CD4-positive, CD25-positive, alpha-beta regulatory T cell (primary cell): ENCODE measurements at places on chromosomes 3 and 15.

DNA sequence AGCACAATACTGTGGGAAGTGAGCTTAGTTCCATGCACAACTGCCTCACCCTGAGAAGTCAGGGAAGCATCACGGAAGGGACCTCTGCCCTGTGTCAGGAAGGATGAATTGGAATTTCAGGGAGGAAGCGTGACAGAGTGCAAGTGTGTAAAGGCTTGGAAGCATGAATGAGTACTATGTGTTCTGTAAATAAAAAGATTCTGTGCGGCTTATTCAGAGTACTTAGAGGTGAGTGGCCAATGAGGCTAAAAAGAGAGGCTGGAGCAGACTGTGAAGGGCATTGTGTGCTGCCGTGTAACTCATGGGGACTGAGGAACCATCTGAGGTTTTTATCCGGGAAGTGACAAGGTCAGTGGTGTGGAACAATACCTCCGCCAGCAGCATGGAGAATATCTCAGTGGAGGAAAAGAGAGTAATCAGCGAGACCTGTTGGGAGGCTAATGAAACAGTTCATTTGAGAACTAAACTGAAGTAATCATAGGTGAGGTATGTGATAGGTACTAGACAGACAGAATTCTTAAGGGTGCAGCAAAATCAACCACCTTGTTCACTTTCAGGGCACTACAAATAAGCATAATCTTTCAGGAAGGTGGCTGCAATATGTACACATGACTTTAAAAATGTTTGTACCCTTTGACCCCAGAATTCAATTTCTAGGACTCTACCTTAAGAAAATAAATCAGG, 64.9 kb upstream of the SPRED1 start:
- no peak for DNase-seq

GRCh38 chr15:25089577-25089976, 134.8 kb downstream of the SNRPN start:
- no peak for DNase-seq

GRCh38 chr3:28476194-28476593, 127.6 kb upstream of the AZI2 start:
- no peak for DNase-seq

DNA sequence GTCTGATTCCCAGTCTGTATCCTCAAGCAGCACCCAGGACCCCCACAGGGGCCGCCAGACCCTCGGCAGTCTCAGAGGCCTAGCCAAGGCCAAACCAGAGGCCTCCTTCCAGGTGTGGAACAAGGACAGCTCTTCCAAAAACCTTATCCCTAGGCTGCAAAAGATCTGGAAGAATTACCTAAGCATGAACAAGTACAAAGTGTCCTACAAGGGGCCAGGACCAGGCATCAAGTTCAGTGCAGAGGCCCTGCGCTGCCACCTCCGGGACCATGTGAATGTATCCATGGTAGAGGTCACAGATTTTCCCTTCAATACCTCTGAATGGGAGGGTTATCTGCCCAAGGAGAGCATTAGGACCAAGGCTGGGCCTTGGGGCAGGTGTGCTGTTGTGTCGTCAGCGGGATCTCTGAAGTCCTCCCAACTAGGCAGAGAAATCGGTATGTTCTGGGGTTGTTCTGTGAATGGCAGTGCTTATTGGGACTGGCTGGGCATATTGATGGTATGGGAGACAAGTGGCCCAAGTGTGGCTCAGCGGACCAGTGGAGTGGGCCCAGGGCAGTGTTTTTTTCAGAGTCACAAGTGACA, 96.3 kb downstream of the RPL39L start:
- no peak for DNase-seq

DNA sequence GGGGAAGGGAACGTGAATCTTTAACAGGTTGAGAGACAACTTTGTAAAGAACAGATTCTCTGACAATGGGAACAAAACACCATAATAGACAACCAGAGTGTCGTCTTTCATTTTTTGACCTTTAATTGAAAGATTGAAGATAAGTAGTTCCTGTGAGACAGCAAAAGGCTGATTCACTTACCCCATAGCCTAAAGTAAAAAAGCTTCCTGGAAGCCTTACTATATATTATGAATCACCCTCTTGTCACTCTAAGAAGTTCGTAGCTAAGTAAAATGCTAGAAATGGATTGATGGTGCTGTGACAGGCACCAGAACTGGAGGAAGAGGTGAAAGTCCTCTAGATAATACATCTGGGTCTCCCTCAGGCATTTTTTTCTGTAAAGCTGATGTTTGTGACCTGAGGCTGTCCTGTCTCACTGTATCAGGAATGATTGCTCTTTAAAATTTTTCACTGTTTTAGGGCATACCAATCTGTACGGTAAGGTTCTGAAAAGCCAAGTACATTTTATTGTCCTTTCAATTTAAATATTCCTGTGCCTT, 824.6 kb upstream of the SEMA6D start:
- DNase-seq = no peak

DNA sequence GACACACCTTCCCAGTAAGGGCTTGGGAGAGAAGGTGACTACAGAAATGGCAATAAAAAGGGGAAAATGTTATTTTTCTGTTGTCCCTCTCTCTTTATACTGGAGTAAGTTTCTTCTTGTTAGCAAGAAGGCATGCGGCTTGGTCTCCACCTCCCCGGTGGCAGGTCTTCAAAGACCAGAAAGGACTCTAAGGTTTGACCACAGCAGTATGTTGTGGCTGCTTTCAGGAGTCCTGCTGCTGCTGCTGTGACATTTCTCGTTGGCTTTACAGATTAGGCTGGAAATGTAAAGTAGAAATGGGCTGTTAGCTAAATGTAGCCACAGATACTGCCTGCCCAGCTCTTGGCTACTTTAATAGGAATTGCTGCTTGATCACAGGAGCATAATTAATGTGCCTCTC, 175.8 kb upstream of the ZBTB20 start:
- no peak for DNase-seq

- no peak for DNase-seq
Observed at GRCh38 chr3:126419886-126420786, 25.4 kb downstream of the CFAP100 start.

- DNase-seq = no peak
Observed at GRCh38 chr3:192848371-192849233, 69.1 kb downstream of the MB21D2 start.

GRCh38 chr3:191342006-191342405, 11.7 kb upstream of the UTS2B start:
- no peak for DNase-seq

DNA sequence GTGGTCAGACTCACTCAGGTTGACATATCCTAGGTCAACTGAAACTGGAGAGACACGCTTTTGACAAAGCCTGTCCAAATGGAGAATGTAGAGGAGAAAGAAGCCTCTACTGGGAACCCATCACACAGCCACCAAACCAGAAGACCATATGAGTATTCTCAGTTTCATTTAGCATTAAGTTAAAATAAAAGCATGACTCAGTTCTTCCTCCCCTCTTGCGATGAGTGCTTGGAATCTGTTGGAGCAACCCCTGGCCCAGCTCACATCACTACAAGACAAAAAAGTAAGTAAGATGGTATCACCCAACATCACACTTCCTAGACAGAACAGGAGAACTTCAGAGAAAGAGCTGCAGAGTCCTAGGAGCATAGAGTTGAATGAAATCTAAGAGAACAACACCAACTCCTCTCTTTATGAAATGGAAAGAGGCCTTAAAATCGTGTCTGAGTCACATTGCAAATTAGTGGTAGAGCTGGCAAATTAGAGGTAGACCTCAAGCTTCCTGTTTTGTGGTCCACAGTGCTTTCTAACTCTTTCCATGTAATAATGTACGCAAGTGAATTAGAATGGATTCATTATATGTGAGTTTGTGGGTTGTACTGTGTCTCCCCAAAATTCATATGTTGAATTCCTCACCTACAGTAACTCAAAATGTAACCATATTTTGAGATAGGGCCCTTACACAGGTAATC, 51.2 kb downstream of the FGF12 start:
- peak; percentile 14 for DNase-seq

DNA sequence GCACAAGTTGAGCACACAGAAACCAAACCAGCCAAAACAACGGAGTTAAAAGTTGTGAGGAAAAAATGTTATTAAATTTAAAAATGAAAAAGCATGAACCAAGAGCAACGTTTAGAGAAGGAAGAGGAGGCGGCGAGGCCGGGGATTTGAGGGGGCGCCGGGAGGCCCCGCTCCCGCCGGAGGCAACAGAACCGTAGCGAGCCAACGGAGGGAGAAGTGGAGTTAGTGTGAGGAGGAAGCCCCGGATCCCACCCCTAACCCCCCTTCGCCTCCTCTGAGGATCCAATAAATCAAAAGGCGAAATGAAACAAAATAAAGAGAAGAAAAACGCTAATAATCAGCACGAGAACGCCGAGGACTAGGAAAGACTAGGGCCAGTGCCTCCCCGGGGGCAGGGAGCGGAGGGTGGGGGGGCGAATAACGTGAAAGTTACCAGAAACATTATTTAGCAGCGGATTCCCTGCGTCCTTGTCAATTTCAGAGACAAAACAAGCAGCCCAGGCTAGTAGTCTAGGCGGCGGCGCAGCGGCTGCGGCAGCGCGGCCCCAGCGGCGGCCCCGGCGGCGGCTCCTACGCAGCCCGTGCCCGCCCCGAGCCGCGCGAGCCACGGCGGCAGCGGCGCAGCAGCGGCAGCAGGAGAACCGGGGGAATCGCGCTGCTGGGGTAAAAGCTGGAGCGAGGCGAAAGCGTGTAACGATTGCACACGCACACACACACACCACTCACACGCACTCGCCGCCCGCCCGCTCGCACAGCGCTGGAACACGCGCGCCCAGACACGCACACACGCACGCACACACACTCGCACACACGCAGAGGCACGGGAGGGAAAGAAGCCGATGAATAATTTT, 1.7 kb downstream of the MEIS2 start:
- peak; percentile 14 for DNase-seq
